ENCODE measurements at places on chromosomes 2 and 18.

DNA sequence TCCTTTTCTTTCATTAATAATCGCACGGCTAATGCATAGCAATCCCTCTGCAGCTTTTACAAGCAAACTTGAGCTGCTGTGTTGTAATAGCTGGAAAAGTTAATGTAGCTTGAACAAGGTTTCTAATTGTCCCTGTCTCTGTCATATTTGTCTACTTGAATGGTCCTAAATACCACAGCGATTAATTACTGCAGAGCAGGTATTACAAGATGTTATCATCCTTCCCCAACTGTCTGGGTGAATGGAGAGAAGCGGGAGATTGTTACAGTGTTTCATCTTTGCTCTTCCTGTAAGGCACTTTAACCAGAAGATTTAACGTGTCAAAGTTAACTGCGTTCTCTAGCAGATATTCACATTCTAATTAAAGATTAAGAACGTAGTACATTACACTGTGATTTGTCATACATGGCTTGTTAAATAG is 422.2 kb upstream of the POU3F3 start:
- no peak for DNase-seq

DNA sequence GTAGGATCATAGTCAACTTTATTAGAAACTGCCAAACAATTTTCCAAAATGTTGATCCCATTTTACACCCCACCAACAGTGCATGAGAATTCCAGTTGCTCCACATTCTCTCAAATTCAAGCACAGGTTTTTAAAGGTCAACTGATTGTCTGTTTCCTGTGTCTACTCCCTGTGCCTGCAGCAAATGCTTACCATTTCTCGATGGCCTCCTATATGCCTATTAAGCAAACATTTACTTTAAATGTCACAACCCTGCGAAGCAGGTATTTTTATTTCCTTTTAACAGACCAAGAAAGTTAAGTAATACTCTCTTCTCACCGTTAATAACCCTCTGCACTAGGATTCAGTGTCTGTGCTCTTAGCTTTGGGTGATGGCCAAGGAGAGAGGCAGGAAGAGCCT is 163.8 kb upstream of the EPB41L3 start:
- DNase-seq: no peak

GRCh38 chr2:216918088-216918680 is 58.3 kb upstream of the TNP1 start:
- no peak for DNase-seq

GRCh38 chr2:207227062-207227748 is 61.5 kb upstream of the KLF7 start:
- no peak for DNase-seq

- peak; percentile 18 for DNase-seq
Measured at GRCh38 chr2:154452906-154453493, 245.5 kb upstream of the KCNJ3 start.

DNA sequence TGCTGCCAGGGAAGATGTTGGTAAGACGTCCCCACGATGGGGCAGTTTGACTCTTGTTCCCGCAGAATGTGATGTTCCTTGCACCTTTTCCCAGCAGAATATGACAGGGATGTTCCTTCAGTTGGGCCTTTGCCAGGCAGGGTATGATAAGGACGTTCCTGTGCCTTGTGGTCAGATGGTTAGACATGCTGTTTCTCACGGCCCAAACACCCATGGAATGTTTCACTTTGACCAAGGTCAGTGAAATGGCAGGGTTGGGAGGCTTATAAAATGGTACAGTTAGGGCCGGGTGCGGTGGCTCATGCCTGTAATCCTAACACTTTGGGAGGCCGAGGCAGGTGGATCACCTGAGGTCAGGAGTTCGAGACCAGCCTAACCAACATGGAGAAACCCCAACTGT is 40.3 kb upstream of the YPEL5 start:
- no peak for DNase-seq

- DNase-seq: no peak
Measured at GRCh38 chr2:55772109-55772980, 78.7 kb upstream of the PNPT1 start.

GRCh38 chr2:216029416-216030129 is 16.2 kb upstream of the MREG start:
- no peak for DNase-seq

DNA sequence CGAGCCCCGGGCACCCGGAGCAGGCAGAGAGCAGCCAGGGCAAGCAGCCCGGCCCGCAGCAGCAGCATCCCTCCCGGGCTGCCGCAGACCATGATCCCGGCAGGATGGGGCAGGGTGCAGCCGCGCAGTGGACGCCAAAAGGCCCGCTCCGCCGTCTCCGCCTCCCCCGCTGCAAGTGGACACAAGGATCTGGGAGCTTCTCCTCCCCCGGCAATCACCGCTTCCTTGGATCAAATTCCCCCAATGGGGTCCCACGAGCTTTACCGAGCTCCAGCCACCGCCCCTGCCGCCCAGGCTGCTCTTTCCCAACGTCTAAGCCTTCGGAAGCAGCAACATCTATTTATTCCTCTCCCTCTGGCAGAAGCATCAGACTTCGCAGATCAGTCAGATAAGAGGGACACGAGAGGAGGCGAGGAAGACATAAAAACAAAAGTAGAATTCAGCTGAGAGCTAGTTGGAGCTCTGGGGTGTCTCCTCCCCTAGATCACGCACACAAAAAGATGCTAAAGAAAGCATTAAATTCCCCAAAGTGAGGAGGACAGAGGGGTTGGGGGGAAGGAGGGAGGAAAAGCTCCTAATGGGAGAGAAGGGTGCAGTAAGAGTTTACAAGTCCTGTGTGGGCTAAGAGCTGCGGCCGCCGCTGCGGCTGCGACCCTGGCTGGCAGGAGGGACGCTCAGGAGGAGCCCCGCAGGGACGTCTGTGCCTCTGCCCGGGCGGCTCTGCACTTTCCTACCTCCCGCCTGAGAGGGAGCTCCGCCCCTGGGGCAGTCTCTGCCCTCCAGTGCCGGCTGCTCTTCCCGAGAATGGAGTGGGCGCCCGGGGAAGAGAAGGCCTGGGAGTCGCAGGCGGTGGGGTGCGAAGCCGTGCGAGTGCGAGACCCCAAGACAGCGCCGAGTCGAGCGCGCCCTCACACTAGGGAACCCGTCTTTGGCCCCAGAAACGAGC is at the start of gene FRZB:
FRZB (minus strand) TSS at position 177 of the 946 bp plus-strand sequence; CDS start at position 92, 85 bp downstream.
- no peak for DNase-seq

GRCh38 chr2:238113611-238114010 is 13.5 kb downstream of the ESPNL start:
- no peak for DNase-seq

DNA sequence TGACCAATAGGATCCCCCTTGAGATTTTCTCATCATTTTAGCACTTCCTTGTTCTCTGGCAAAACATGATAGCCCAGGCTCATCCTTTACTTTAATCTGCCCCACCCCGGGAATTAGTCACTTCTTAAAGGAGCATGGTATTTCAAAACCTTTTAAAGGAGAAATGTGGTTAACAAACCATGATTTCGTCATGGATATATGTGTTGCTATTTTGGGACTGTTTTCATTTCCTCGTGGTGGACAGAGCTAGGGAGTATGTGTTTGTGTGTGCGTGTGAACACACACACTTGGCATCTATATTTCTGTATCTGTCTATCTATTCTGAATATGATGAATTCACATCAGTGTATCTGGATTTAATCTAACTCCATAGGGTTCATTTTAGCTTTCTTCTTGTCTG is 128.1 kb downstream of the BIRC6 start:
- DNase-seq: no peak

DNA sequence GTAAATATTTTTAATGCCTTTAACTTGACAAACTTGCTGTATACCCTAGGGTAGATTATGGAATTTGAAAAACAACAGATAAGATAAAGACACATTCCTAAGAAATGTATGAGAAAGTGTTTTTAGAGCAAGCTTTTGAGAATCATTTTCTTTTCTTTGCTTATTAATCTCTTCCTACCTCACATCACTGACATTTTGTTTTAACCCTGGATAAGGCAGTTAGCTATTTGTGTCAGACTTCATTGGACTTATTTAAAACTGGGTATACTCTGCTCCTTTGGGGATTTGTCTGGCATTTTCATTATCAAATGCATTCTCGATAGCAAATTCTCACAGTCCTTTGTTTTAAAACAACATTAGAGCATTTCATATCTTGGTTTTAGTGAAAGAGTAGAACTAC is 17.2 kb downstream of the EML4 start:
- no peak for DNase-seq

- no peak for DNase-seq
Measured at GRCh38 chr2:102540882-102541281, 67.9 kb downstream of the SLC9A4 start.

- DNase-seq: no peak
Measured at GRCh38 chr2:84732897-84733778, 147.7 kb downstream of the TRABD2A start.

DNA sequence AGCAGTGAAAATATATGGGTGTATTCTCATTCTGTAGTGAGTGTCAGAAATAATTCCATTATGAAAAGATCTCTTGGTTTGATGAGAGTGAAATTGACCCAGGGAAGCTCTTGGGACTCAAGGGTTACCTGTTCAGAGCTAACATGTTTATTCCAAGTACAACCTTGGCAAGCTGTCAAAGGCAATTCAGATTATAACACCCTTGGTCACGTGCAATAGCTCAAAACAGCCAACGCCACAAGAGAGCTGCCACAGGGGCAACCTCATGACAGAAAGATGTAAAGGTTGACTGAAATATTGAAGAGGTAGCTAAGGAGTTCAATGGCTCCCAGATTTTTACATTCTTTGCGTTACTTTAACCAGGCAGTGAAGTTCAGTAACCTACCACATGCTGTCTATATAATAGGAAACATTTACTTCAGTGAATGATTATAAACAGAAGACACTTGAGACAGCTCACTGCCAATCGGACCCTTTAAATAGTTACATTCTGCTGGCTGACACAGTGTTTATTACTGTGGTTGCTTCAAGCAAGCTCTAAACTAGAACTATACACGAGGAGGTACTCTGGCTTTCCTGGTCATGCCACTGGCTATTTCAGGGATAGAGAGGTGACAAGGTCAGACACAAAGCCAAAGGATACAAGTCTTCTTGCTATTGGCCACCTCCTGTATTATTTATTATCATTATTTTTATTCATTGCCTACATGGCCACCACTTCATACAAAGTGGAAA is 187.3 kb downstream of the PID1 start:
- DNase-seq: peak; percentile 10

GRCh38 chr2:71548646-71549425 is 95.5 kb downstream of the DYSF start:
- peak; percentile 37 for DNase-seq

DNA sequence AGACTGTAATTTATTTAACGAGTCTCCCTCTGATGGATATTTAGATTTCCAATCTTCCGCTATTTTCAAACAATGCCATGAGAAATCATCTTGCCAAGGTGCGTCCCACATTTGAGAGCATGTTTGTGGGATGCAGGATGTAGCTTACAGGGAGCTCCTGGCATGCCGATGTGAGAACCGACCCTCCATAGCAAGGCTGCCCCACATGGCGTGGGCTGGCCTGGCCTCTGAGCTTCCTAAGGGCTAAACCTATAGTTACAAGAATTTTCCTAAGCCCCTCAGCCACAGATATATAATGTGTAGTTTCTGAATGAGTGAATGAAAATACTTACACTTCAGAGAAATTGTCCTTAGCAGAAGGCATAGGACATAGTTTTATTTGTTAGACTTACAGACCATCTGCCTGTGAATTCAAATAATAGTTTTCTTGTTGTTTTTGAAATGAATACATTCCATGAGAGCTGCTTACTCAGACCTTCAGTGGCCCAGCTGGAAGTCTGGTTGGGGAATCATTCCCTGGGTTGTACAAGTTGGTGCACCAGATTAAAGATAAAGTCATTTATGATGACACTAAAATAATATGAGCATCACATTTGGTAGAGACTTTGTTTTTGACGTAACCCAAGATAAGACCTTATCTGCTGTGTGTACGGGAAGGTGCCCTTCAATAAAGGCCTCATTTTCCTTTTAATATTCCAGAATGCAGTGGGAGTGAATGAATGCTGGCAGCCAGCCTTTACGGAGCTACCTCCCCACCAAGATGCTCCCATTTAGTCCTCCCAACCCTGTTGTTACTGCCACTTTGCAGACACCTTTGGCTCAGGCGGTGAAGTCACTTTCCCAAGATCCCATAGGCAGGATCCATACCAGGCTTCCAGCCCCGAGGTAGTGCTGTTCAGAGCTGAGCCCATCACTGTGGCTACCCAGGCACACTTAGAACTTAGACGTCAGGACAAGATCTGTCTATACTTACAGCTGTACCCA is 107.1 kb downstream of the GLI2 start:
- no peak for DNase-seq

GRCh38 chr2:157149270-157149669 is 108.2 kb upstream of the GALNT5 start:
- DNase-seq: peak; percentile 10

- DNase-seq: no peak
Measured at GRCh38 chr18:32920796-32921787, 148.3 kb upstream of the KLHL14 start.

DNA sequence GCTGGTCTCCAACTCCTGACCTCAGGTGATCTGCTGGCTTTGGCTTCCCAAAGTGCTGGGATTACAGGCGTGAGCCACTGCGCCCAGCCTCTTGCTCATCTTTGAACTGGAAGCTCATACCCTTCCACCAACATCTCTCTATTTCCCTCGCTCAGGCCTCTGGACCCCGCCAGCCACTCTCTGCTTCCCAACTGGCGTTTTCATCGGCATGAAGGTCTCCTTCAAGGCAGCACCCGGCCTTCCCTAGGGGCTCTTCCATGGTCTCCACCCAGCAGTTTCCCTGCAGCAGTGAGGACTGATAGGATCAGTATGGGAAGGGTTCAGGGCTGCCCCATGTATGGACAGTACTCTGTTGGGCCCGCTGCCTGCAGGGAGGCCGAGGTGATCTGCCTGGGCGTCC is 65.8 kb upstream of the HS6ST1 start:
- DNase-seq: no peak

- DNase-seq: no peak
Measured at GRCh38 chr2:87403893-87404175, 344.1 kb upstream of the PLGLB2 start.

- no peak for DNase-seq
Measured at GRCh38 chr2:96551605-96552314, 15.2 kb downstream of the ARID5A start.

GRCh38 chr2:31606509-31606908 is 25.8 kb upstream of the SRD5A2 start:
- DNase-seq: no peak

GRCh38 chr2:215218587-215219577 is 80.5 kb upstream of the ABCA12 start:
- DNase-seq: peak; percentile 38

DNA sequence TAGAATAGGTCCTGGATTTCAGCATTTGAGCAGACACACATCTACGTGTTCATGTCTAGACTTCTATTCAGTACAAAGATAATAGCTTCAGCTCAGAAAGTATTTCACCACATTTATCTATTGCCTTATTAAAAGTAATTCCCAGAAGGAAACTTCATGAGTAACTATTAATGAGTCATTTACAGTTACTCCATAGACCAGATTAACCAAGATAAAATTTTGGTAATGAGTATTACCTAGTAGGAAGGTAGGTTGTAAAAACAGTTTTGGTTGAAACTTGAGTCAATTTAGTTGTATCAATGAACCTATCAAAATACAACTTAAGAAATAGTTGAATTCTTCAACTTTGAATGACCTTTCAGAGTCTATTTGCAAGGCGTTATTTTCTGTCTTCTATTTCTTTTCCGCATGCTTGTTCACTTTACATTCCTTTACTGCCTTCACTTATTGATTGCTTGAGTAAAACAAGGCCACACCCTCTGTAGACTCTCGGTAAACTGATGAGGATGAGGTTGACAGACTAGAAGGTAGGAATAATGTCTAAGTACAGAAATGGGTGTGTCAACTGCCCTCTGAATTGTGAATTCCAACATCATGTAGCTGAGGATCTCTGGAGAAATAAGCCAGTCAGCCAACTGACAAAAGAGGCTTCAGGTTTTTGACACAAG is 1165.6 kb upstream of the ZEB2 start:
- DNase-seq: no peak
